ENCODE measurements at places on chromosomes 1 and 21. TPM values are rescaled to one million over a fixed set of nuclear protein-coding genes. Genes with fewer than 3 reads are reported as not detected.
A peak's percentile ranks its signal among the peaks of the same experiment; 100 is the strongest.

DNA sequence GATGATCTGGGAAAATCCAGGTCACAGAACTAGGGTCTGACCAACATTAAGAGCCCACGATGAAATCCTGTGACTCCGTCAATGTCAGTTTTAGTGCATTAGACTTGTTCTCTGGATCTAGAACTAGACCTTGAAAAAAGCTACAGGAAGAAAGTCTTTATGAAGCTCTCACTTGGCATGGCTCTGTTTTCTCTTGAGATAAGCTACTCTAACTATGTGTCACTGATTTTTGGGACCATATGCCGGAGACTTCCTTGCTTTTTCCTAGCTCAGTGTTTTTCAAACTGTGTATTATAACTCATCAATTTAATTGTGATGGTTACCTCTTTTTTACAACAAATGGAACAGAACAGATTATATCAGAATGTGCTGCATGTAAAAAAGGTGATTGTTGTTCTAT lies 379.7 kb upstream of the DAB1 start:
- no peak for DNase-seq

- DNase-seq, result no peak
These were observed 134.4 kb downstream of the TGFB2 start for GRCh38 chr1:218479436-218480115.

GRCh38 chr21:34899760-34900159 lies 149.3 kb downstream of the RUNX1 start:
- no peak for DNase-seq

The FOXE3 gene
- not detected for total RNA-seq

The HJV gene
- total RNA-seq, result not detected

DNA sequence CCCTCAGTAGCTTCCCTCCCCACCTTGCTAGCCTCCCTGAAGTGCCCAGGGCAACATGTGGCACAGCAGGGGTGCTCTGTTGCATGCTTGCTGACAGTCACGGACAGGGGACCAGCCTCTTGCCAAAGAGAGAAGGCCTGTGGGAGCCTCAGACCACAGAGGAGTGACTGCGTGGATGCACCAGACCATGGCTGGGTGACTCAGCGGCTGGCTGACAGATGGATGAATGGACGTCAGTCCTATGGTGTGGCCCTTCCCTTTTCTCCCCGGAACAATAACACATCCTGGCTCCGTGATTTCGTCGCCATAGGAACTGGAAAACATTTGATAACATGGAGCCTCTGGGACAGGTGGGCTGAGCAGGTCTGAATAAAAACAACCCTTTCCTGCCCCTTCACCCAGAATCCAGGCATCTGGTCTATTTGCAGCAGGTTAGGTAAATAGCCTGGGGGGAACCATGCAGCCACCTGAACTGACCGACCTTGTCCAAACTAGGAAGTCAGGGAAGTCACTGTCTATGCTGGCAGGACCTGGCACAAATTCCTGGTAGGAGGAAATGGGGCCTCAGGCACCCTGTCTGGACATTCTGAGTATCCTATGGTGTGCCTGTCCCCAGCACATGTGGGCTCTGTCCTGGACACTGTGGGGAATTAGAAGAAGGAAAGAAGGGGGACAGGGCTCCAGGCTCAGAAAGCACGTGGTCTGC lies 53.3 kb downstream of the NENF start:
- no peak for DNase-seq

DNA sequence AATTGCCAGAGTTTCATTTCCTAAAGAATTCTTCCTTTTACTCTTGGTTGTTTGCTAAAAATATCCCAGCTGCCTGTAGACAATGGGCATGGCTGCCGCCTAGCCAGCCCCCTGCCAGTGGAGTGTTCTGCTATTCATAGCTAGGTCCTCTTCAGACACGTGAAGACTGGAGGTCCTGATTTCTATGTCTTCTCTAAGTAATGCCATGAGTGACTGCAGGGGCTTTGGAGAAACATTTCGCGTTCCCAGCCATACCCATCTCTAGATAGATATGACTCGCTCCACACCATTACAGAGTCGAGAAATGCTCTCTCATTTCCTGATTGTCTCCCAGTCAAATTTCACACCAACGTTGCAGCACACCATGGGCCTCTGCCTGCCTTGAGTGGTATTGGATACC lies 99.5 kb upstream of the BACE2 start:
- DNase-seq, result peak; percentile 13

DNA sequence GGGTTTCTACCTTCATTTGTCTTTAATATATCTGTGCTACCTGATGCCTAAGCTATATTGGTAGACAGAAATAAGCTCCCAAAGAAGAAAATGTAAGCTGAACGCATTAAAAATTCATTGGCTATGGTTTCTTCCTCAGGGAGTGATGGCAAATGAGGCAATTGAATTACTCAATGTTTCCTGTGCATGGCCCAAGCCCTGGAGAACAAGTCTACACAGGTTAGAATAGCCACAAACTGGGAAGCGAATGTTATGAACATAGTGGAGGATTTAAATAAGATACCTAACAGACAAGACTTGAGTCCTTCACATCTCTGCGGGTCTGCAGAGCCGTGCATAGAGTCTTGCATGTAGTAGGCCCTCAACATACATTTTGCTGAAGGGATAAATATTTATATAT lies 350.3 kb downstream of the RWDD3 start:
- DNase-seq, result no peak

The ILDR2 gene
- 72.6 TPM for total RNA-seq

The FAM72A gene
- 3.1 TPM for total RNA-seq

The KIAA1614 gene
- 8.2 TPM for total RNA-seq

The LCE1D gene
- total RNA-seq, result not detected

DNA sequence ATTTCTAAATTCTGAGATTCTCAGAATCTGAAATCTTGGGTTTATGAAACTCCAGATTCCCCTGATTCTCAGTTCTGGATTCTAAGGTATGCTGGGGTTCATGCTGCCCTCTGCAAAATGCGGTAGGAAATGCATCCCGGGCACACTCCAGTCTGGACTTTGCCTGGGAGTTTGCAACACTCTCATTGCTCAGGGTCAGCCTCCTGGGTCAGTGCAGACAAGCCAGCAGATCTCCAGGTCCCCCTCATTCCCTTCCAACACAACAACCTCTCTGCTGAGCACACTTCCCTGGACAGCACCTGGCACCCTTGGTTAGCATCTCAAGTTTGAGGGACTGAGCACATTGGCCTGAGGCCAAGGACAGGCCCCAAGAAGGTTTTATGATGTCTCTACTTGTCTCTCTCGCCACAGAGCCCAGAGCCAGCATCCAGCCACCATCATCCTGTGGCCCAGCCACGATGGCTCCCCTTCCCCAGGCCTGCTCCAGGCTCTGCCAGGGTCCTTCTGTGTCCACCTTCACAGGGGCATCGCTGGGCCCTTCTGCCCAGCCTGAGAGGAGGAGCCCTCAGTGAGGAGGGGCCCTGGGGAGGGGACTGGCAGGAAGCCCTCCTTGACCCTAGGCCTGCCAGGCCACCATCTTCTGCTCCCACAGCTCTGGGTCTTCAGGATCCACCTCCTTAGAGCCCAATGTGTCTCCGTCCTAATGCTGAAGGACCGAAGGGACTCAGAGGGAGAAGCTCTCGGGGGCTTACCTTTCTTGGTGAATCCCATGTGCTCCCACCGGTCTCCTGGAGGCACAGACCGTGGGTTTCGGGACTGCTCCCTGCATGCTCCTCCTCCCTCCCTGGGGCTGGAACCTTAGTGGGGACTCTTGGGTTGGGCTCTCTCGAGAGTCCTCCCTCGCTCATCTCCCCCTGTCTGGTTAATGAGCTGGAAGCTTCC lies 550.7 kb downstream of the PTPRU start:
- DNase-seq, result no peak

The FLVCR1 gene
- total RNA-seq, result 30.8 TPM

The SELP gene
- total RNA-seq, result 0.27 TPM

GRCh38 chr1:175072099-175072951 lies 4.7 kb downstream of the TNN start:
- no peak for DNase-seq

DNA sequence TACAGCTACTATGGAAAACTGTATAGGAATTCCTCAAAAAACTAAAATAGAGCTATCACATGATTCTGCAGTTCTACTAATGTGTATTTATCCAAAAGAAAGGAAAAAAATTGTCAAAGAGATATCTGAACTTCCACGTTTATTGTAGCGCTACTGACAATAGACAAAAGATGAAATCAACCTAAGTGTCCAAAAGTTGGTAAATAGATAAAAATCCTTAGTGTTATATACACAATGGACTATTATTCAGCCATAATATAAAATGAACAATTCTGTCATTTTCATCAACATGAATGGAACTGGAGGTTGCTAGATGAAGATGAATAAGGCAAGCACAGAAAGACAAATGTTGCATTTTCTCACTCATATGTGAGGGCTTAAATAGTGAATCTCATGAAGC lies 1492.1 kb downstream of the MRPL39 start:
- DNase-seq, result no peak

The GLMN gene
- total RNA-seq, result 27.8 TPM

The TINAGL1 gene
- total RNA-seq, result 4.5 TPM

DNA sequence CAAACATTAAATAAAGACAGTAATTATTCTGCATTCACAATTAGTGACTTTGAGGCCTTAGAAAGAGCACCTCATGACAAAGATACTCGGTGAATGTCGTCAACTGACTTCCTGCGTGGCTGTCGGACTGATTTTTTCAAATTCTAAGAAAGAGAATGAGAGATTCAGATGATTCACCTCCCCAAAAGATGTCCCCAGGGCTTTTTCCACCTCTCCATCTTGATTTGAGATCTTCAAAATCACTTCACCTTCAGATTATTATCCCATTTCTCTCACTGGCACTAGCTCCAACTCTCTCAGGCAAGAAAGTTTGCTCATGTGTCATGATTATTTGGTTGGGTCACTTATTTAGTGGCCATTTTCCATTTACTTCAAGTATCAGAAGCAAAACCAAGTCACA lies 5.0 kb upstream of the EDEM3 start:
- no peak for DNase-seq

DNA sequence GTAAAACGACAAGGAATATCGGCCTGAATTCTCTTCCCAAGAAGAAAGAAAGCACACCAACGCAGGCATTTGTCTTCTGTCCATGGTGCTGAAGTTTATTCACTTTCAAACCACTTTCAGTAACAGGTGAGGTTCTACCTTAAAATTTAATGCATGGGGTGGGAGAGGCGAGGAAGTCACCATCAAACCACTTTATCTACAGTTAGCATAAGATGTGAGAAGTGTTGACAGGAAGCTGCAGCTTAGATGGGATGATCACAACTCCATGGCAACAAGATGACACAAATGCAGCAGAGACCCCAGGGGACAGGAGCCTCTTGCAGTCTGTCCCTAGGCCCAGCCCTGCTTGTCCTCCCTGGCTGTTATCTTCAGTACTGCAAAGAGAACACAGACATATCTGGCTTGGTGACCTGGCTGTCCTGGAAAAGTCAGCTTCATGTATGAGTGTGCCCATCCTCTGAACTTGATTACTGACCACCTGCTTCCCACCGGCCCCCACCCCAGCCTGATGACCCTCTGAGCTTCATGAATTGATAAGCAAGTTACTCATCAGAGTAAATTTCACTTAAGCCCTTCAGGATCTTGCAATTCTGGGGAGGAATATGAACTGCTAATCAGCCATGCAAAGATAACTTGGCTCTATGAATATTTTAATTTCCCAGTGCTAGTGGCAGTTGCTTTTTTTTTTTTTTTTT lies 1.8 kb downstream of the NPPA start:
- DNase-seq, result no peak

DNA sequence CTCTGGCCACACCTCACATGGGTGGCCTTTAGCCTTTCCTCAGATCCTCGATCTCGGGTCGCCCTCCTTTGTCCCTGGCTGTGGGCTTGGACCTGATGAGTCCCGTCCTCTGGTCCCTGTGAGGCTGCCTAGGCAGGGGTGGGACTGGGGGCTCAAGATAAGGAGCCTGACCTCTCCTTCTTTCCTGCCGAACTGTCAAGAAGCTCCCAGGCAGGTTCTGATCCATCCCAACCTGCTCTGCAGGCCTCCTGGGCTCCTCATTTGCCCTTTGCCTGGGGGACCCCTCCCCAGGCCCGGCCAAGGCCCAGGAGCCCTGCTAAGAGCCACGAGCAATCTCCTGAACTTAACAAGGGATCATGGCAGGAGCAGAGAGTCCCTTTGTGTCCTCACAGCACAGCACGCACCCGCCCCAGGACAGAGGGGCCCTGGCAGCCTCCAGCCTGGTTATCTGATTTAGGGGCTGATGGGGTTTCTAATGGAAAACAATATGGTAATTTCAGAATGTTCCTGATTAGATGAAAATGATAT lies 82.4 kb upstream of the POU3F1 start:
- no peak for DNase-seq

DNA sequence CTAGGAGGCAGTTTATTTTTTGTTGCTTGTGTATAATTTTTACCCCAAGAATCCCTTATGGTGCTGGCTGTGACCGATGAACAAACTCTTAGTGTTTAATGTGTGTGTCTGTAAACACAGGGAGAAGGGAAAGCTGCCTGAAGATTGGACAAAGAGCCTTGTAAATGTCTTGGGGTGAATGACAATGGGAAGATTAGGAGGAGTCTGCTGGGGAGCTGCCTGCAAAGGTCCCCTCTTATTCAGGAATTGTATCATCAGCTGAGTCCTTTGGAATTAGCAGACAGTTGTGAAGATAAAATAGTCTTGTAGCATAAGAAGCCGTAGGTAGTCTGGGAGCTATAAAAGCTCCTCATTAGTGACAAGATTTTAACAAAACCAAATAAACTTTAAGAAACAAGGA lies 88.4 kb downstream of the RUNX1 start:
- DNase-seq, result no peak

GRCh38 chr1:209674957-209675564 lies at the start of gene G0S2:
Gene G0S2, plus strand, starts transcription at chr1:209675412. Its CDS starts 273 bp downstream, at chr1:209675685.
- peak; percentile 32 for DNase-seq

GRCh38 chr1:92031281-92032110 lies 1.7 kb downstream of the EPHX4 start:
- DNase-seq, result no peak

DNA sequence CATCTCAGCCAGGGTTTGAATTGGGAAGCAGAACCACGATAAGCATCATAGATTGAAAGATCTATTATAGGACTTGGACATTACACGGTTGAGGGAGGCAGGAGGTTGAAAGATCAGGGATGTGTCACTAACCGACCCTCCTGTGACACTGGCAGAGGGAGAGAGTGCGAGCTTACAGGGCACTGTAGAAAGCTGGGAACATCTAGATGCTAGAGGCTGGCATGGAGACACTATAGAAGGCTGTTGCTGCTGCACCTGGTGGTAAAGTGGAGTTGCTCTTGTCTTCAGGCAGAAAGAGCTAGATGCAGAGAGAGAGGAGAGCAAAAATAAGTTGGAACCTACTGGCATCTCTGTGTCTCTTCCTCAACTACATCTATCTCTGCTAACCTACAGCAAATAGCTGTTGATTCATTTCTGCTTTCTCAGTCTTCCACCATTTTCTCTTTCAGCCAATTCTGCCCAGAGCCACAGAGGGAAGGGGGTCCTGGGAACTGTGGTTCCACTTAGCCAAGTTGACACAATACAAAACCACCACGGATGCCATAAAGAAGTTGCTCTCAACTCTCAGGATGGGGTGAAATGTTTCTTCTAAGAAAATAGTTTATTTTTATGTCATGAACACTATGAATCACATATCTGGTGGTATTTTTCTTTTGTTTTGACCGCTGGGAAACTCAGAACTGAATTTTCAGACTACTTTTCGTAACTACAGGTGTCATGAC lies 155.9 kb downstream of the ZNF281 start:
- DNase-seq, result no peak

The CYYR1 gene
- total RNA-seq, result 7.0 TPM

- DNase-seq, result no peak
These were observed 77.4 kb downstream of the DISP1 start for GRCh38 chr1:222892137-222892769.
